ENCODE measurements at places on chromosomes 3 and 15.

- H3K36me3 ChIP-seq = peaks cover 7% of the 10 kb centered on the region
- H3K4me1 ChIP-seq = no peaks in the 10 kb centered on the region
- no peak for DNase-seq
- no peaks in the 10 kb centered on the region for H3K27me3 ChIP-seq
- no peak overlapping the region for H3K27ac ChIP-seq
- H3K4me3 ChIP-seq = no peak overlapping the region
Observed at GRCh38 chr15:94362385-94363092, 131.2 kb downstream of the MCTP2 start.

DNA sequence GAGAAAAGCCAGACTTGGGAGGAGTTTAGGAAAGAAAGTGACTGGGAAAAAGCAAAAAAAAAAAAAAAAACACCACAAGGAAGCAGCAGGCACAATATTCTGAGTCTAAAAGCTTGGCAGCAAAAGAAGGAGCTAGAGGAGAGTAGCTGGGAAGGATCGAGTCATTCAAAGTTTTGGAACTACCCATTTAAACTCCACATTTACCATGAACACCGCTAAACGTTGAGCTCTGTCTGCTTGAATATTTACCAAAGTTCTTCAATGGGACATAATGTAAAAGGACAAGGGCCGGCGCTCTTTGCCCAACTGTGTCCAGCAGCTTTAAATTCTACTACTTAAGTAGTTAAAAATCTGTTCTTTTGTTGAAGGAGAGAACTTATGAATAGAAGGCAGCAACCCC, 481.9 kb downstream of the FOXP1 start:
- H3K4me3 ChIP-seq = no peak overlapping the region
- H3K4me1 ChIP-seq = peaks cover 32% of the 10 kb centered on the region
- peak; percentile 47 for DNase-seq
- H3K27ac ChIP-seq = peak overlapping the region; percentile 99

DNA sequence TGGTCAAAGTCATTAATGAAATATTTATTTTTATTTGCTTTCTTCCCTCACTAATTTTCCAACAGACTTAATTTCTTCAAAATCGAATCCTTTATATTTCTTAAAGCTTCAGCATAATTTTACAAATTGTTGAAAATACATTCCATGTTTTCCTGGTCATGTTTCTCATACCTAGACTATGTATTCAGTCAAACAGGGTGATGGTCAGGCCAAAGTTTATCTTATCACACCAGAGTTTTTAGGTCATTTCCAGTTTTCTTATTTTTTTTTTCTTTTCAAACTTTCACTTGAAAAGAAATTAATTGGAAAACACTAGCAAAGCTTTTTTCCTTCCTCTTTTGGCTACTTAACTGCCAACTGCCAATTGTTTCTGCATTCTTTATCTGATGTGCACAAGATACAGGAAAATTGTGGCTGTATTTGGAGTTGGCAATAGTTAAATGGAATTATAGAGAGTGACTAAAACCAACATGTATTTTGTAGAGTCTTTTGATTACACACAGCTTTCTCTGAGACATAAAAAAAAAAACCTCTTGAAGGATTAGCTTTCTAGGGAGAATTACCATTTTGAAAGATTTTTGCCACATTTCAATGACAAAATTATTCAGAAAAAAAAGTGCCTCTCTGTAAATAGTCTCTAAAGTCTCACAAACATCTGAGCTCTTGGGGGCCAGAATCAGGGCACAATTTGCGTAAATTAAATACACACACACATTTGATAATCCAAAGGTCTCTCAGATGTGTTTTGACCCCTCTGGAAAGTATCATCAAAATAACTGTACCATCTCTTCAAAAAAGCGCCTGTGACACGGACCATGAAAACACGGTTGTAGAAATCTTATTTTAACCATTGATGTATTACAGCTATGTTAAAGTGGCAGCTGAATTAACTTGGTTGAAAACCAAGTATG, 603.2 kb upstream of the KCNMB2 start:
- no peaks in the 10 kb centered on the region for H3K36me3 ChIP-seq
- H3K27me3 ChIP-seq = no peaks in the 10 kb centered on the region
- H3K4me1 ChIP-seq = peaks cover 10% of the 10 kb centered on the region
- H3K27ac ChIP-seq = no peak overlapping the region

DNA sequence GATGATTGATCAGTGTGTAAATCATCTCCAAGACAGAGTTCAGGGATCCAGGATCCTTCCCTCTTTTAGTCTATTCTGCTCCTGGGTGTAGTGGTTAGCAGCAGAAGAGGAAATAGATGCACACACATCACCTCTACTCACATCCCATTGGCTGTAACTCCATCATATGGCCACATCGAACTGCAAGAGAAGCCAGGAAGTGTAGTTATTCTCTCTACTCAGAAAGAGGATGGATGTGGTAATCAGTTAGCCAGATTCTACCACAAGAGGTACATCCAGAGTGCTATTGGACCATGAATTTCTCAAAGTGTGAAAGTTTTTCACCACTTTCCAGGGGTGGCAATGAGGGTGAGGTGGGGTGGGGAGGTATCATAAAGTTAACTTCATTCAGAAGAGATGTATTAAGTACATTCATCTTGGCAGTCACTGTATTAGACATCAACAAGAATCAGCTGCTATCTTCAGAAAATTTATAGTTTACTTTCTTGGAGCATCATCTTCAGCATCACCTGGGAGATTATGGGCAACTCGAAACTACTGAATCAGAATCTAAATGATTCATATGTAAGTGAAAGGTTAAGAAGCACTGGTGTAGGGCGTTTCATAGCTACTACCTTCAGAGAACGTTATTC, 60.6 kb upstream of the GAP43 start:
- no peak overlapping the region for H3K4me3 ChIP-seq
- DNase-seq = no peak
- no peak overlapping the region for H3K27ac ChIP-seq
